ENCODE measurements at places on chromosomes 5 and 9.

- no peak for DNase-seq
Observed at GRCh38 chr5:2353211-2353610, 398.3 kb downstream of the IRX2 start.

DNA sequence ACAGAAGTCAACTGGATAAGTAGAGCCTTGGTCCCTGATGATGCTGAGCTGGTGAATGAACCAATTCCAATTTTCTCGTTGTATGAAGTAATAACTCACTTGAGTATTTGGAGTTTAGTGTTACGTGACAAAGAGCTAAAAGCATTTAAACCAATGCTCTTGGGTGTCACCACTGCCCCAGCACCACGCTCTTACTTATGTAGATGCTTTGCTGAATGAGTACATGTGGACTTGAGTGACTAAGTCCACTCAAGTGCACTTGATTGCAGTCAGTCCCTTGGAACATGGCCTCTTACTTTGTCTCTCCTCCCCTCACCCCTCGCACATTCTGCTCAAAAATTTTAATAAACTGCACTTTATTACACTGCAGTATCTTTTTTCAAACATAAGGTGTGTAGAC lies 184.0 kb downstream of the MAN2A1 start:
- no peak for DNase-seq

- DNase-seq, result no peak
Observed at GRCh38 chr5:131794586-131794985, 2.2 kb downstream of the FNIP1 start.

DNA sequence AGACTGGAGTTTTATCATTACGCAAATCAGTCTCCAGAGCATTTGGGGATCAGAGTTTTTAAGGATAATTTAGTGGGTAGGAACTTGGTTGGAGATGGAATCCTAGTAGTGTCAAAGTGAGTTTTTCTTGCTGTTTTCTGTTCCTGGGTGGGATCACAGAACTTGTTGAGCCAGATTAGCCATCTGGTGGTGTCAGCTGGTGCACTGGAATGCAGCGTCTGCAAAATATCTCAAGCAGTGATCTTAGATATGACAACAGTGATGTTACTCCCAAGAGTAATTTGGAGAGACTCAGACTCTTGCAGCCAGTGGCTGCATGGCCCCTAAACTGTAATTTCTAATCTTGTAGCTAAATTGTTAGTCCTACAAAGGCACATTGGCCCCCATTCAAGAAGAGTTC lies 1257.8 kb downstream of the MAT2B start:
- DNase-seq, result no peak

GRCh38 chr5:136382071-136382470 lies 16.7 kb upstream of the TRPC7 start:
- no peak for DNase-seq

DNA sequence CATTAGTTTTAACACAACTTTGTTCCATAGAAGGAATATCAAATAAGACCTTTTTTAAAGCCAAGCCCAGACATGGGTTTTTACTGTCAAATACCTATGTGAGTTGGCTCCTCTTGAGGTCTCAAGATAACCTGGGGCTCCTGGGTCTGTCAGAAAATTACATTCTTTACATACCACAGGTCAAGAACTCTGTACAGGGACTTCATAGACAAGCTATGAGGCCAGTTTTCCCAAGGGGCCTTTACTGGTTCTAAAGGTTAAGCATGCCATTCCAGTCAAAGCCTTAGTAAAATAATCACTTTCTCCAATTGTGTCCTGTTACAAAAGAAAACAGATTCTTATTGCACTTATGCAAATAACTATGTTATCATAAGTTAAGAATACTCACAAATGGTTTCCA lies 15.5 kb upstream of the SMC2 start:
- DNase-seq, result no peak

DNA sequence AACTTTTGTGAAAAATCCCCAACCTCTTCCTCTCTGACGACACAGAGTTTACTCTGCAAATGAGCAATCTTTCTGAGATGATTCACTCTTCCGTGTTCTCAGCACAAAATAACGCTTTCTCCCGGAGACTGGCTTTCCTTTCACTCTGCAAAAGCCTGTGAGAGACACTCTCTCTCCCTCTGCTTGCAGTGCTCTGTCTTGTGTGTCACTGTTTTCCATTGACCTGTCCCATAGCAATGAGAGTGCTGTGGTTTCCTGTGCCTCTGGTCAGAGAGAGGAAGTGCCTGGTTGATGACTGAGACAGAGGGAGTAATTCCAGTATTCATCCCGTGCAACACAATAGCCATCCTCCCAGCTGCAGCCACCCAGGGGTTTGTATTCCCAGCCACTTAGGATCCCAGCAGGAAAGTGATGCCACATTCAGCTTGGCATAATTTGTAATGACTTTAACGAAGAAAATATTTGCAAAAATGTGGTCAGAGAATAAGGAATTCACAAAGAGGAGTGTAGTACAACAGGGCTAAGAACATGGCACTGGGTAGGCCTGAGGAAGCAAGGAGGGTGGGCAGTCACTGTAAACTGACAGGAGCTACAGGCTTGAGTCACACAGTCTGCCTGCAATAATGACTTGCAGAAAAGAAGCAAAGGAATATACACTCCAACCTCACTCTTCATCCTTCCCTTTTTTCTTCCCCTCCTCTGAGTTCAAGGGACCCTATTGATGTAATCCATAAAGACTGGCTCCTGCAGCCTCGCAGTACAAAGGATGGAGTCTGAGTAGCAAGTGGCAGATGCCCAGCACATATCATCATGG lies 463.5 kb upstream of the RGMB start:
- no peak for DNase-seq

DNA sequence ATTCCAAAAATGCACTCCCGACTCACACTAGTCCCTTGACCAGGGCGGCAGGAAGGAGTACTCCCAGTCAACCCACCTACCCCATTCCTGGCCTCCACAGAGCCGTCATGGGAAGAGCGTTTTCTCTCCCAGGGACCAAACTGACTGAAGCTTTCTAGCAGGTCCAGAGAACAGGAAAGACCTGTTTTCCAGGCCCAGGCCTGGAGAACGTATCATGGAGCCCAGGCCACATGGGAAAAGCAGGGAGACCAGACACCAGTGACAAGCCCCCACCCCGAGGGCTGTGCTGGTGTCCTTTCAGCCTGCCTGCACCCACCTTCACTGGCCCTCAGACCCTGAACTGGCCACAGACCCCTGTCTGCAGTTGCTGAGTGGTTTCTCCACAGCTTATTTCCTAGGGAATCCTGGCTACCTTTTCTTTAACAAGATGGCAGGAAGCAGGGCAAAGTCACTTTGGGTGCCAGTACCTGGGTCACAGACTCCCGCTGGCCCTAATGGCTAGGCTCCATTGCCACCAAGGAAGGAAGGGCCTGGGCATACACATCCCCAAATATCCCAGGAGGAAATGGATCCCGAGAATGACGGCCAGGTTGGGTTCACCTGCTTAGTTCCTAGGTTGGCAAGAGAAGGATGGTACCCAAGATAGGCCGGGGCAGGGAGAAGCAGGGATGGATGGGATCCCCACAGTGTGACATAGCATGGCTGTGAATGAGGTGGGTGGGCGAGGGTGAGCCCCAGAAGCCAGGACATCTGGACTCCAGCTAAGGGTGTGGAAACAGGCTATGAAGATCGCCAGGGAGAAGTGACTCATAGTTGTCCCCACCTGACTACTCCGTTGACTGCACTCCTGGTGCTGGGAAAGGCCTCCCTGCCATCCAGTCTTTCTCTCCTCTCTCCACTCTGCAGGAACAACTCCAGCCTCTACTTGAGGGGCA lies 12.2 kb downstream of the CCNI2 start:
- no peak for DNase-seq

- no peak for DNase-seq
Observed at GRCh38 chr5:162550236-162550635, 482.7 kb downstream of the GABRG2 start.

- no peak for DNase-seq
Observed at GRCh38 chr5:135916638-135917263, 21.1 kb upstream of the IL9 start.

DNA sequence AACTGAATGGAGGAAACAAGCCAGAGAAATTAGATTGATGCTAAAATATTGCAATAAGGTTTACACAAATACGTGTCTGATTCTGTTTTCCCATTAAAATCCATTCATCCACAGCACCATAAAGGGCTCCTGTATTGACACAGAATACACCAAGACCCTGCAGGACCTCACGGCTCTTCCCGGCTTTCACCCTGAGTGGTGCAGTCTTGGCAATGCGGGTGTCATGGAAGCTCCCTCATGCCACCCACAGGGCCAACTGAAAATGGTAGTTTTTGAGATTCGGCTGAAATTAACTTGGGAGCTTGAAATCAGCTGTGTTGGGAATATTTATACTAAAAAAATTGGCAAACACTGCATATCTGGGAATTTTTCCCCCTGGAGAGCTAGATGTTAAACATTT lies 17.3 kb upstream of the EXOC3 start:
- DNase-seq, result no peak

DNA sequence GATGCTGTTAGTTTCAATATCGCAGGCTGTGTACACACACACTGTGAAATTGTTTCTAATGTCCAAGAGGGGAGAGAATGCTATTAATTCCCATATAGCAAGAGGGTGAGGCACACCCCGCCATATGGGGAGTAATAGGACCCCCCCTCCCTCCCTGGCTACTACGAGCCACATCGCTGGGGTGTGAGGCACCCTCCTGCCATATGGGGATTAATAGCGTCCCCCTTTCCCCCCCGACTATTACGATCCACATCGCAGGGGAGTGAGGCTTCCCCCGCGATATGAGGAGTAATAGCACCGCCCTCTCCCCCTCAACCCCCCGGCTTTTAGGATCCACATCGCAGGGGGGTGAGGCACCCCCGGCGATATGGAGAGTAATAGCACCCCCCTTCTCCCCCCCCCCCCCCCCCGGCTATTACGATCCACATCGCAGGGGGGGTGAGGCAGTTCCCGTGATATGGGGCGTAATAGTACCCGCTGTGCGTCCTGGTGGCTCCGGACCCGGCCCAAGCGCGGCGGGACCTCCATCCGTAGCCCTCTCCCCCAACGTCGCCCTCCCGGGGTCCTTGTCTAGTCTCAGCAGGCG lies 494 bp upstream of the STK32A start:
- DNase-seq, result no peak

GRCh38 chr9:77661566-77662085 lies 13.5 kb upstream of the GNA14 start:
- DNase-seq, result no peak

GRCh38 chr5:56342616-56343015 lies 109.5 kb upstream of the ANKRD55 start:
- DNase-seq, result no peak

DNA sequence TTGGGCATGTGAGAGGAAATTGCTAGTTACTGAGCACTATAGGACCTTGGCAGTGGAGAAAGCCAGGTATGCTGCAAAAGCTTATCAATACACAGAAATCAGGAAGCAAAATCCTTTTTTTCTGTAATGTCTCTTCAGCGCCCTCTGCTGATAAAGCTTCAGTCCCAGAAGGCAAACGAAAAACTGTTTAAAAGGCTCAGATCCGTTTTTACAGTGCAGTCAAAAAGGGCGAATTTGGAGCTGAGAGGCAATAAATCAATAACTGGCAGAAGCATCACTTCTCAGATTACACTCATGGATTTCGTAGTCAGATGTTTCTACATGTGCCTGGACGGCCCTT lies 1.1 kb upstream of the MAN2A1 start:
- DNase-seq, result no peak

- DNase-seq, result no peak
Observed at GRCh38 chr5:43647789-43648188, 44.8 kb downstream of the NNT start.

DNA sequence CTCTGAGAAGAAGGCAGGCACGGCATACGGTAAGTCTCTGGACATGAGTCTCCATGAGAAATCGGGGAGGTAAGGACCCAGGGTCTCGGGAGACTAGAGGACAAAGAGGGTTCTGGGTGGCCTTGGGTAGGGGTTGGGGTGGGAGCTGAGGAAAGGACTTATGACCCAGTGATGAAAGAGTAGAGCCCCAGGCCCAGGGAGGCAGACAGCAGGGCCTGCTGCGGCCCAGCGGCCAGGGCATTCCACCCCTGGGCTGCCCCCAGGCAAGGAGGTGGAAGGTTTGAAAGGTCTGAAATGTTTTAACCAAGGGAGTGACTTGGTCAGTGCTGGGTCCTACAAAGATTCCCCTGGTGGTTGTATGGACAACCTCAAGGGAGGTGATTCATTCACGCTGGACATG lies 89.1 kb downstream of the CRB2 start:
- no peak for DNase-seq

Measured in stimulated activated CD8-positive, alpha-beta memory T cell treated with anti-CD3 and anti-CD28 coated beads, Interleukin-7, amount 100 ng/mL, for 1 hour (primary cell).